Activated effector memory CD4-positive, alpha-beta T cell treated with Interleukin-2 at 50 U/mL for 16 hours (primary cell): ENCODE measurements at places on chromosomes 5 and 9.
A peak's percentile ranks its signal among the peaks of the same experiment; 100 is the strongest.

GRCh38 chr9:115794921-115795475 lies 358.6 kb upstream of the PAPPA start:
- DNase-seq, result no peak

GRCh38 chr9:120808931-120809330 lies 15.7 kb upstream of the FBXW2 start:
- DNase-seq, result no peak

- no peak for DNase-seq
Observed at GRCh38 chr5:96856371-96856770, 19.9 kb upstream of the ERAP2 start.

GRCh38 chr5:140240987-140241706 lies 61.8 kb downstream of the PFDN1 start:
- no peak for DNase-seq

GRCh38 chr5:140828362-140828737 lies 590 bp downstream of the PCDHA6 start:
- no peak for DNase-seq

DNA sequence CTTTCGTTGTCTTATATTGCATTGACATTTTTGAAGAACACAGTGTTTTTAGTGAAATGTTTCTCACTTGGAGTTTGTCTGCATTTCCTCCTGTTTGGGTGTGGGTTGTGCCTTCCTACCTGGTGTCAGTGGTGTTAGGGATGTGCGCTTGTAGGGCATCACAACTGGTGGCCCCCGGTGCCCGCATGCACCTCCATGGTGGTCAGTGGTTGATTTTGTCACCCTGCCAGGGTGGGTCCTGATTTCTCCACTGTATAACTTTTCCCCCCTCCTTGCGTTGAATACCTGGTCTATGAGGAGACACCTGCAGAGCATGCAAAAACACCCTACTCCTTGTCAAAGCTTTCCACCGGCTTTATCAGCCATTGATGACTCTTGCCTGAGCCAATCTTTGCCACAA lies 132.9 kb downstream of the BARX1 start:
- no peak for DNase-seq

GRCh38 chr5:58999804-59000203 lies 416.9 kb downstream of the RAB3C start:
- DNase-seq, result no peak

DNA sequence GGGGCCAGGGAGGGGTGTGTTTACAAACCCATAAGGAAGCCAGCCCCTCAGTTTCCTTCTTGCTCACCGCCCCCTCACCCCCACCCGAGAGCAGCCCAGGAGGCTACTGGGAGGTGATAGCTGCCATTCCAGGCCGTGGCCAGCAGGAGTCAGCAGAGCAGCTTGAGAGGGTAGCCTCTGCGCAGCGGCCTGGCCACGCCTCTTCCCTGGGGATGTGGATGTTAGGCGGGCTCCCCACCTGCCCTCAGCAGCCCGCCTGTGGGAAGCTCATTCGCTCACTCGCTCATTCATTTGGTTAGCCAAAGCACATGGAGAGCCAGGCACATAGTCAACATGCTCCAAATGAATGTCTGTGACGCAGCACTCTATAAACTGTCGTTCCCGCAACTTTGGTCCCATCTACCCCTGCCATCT lies 6.1 kb upstream of the DPM2 start:
- peak; percentile 60 for DNase-seq

- no peak for DNase-seq
Observed at GRCh38 chr9:127885508-127886281, 8.2 kb upstream of the AK1 start.

- DNase-seq, result no peak
Observed at GRCh38 chr5:129246088-129246487, 151.5 kb downstream of the ISOC1 start.

DNA sequence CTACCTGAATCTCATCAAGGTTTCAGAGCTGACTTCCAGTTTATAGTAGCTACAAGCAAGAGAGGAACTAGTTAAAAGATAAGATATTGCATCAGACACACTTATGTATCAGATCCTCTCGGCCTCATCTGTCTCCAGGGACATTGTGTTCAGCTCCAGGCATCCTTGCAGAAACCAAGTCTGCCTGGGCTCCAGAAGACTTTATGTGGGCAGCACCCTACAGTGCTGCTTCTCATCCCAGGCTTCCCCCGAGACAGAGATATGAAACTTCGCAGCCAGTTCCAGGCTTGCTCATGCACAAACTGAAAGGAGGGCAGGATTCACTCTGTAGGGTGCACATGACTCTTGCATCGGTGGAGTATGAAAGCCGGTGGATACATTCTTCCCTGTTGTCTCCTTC lies 33.9 kb upstream of the FOXB2 start:
- DNase-seq, result no peak

- DNase-seq, result no peak
Observed at GRCh38 chr9:133770076-133770777, 32.1 kb upstream of the SARDH start.

GRCh38 chr9:118782790-118783463 lies 586.3 kb downstream of the BRINP1 start:
- DNase-seq, result no peak

DNA sequence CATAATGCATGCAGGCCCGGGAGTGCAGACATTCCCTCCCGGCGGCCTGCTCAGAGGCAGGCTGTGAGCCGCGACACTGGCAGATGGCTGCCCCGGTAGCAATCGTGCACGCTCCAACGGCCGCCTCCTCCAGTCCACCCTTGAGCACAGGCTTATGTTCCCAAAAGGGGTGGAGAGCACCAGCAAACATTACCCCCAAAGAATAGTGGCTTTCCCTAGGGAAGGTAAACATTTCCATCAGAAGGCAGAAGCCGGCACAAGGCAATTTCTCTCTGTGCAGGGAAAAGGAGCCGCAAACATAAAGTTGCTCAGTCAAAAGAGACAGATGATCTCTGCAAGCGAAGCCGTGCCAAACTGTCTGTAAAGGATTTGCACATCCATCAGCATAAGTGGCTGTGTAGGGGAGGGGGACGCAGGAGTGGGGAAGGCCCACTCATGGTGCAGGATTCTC lies 92.5 kb downstream of the SIL1 start:
- DNase-seq, result no peak

GRCh38 chr5:115415143-115415491 lies 118.7 kb upstream of the CCDC112 start:
- no peak for DNase-seq

GRCh38 chr5:533955-534742 lies 9.9 kb upstream of the SLC9A3 start:
- DNase-seq, result no peak

- no peak for DNase-seq
Observed at GRCh38 chr5:68250661-68251298, 35.2 kb downstream of the PIK3R1 start.

- DNase-seq, result peak; percentile 12
Observed at GRCh38 chr9:15416880-15417279, 5.8 kb upstream of the SNAPC3 start.

- no peak for DNase-seq
Observed at GRCh38 chr5:181163487-181164075, 16.2 kb downstream of the OR2V2 start.

GRCh38 chr9:27193886-27194285 lies 84.9 kb downstream of the TEK start:
- DNase-seq, result no peak

- no peak for DNase-seq
Observed at GRCh38 chr5:55101556-55102276, 730 bp upstream of the GZMA start.

DNA sequence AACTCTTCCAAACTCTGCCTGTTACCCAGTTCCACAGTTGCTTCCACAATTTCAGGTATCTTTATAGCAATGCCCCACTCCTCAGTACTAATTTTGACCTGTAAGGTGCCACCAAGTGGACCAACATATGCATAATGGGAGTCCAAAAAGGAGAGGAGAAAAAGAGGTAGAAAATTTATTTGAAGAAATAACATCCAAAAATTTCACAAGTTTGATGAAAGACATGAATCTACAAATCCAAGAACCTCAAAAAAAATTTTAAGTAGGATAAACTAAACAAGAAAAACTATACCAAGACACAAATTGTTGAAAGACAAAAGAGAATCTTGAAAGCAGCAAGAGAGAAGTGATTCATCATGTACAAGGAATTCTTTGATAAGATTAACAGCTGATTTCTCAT lies 79.8 kb downstream of the BARX1 start:
- DNase-seq, result no peak

GRCh38 chr5:9241479-9242305 lies 304.2 kb downstream of the SEMA5A start:
- DNase-seq, result no peak

DNA sequence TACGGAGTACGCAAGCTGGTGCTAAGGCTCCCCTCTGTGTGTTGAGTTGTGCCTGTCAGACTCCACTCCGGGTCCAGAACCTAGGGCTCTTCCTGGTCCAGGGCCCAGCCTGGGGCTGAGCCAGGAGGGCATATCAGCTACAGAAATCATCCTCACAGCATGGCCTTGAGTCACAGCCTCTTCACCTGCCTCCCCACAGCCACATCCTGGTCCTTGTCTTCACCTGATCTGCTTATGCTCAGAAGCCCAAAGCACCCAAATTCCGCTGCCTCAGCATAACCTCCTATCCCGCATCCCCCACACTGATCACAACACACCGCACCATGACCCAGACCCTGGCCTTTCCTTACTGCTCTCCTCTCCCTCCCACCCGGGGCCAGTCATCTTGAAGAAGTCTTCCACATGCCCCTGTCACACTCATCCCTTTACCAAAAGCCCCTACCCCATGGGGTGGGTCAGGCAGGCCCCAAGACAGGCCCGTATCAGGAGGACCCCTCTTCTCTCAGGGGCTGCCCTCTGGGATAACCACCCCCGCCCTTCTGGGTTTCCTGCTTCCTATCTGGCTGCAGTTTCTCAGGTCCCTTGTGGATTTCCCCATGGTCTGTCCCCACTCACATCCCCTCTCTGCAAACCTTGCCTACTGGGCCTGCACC lies 1.3 kb upstream of the IL3 start:
- DNase-seq, result peak; percentile 44

DNA sequence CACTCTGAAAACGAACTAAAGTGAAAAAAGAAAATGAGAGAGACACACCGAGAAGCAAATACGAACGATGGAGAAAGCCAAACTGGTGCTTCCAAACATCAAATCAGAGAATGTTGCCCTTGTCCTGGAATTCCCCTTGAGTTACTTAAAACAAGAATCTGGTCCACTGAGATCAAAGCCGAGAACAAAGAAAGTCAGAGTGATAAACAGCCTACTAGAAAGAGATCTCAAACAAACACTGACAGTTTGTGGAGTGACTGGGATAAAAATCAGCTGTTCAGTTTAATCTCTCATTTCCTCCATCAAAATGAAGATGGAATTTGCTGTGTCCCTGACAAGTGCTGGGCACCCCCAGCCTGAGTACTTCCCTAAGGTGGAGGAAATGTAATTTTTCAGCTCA lies 582.6 kb downstream of the NR2F1-AS1 start:
- DNase-seq, result no peak

DNA sequence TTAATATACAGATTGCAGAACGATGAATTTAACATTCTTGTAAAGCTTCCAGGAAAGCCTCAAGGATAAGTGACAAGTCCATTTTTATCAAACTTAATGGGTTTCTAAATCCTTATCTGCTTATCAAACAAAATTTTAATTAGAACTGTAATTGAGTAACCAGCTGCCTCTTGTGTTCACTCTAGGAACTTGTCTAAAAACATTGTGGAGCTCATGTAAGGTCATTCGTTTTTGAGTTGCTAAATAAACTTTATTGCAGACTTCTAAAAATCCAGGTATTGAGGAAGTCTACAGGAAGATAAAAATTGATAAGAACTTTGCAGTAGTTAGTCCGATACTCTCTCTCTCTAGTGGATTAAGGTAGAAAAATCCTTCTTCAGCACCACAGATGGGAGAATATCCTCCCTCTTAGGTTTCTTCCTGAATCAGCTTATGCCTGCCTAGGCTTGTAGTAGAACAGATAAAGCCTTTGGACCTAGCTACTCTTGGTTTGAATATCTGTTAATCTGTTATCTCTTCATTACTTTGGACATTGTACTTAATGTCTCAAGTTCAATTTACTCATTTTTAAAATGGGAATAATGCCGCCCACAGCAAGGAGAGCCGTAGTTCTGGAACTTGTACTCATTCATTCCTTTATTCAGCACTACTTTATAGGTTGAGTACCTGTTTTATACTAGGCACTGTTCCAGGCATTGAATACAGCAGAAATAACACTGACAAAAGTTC lies 60.0 kb upstream of the DHFR start:
- no peak for DNase-seq
